ENCODE measurements at places on chromosomes 2 and 18.

GRCh38 chr2:48114256-48114655, 208.0 kb upstream of the FBXO11 start:
- no peak for DNase-seq

- DNase-seq: no peak
Observed at GRCh38 chr2:102622646-102623045, 3.3 kb downstream of the SLC9A2 start.

DNA sequence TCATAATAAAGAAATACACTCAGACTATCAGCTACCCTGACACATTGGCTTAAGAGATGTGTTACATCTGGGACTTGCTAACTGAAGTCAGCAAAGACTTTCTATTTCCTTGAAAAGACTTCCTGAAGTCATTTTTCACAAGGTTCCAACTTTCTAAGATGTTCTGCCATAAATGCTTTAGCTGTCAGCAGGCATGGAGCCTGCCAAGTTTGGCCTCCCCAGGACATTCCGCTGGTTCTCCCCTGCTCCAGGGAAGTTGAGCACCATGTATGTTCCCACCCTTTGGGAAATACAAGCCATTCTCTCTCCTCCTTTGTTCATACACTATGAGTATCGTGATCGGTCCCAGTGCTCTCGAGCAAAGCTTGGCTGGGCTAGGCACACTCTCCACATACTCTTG, 202.7 kb upstream of the CCDC68 start:
- no peak for DNase-seq

DNA sequence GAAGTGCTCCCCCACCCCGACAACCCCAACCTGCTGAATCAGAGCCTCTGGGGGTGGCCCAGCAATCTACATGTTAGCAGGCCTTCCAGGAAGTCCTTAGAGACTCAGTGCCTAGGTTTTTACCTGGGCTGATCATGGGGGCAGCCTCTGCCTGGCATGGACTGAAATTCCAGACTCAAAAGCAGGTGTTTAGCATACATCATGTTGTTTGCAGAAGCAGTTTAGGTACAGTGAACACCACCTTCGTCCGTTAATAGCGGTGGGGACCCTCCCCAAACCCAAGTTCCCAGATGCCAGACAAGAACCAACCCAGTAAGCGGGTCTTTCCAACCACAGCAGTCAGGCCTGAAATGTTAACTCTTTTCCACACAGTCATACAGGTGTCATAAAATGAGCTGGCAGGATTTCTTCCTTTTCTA, 26.4 kb upstream of the GALR1 start:
- DNase-seq: peak; percentile 18

DNA sequence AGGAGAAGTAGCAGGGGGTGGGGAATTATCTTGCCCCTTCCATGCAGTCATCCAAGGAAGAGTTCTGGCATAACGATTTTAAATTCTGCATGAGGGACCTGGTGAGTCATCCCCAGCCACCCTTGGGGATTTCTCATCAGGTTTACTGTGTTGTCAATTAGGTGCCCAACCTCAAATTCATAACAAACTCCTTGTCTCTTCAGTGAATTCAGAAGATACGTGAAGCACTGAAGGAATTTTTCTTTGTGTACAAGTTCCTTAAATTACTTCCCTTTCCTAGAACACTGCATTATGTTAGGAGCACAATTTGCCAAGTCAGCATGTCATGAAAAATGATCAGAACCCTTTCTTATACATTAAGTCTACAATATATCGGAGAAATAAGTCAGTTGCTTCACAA, 70.8 kb upstream of the NOSTRIN start:
- no peak for DNase-seq

DNA sequence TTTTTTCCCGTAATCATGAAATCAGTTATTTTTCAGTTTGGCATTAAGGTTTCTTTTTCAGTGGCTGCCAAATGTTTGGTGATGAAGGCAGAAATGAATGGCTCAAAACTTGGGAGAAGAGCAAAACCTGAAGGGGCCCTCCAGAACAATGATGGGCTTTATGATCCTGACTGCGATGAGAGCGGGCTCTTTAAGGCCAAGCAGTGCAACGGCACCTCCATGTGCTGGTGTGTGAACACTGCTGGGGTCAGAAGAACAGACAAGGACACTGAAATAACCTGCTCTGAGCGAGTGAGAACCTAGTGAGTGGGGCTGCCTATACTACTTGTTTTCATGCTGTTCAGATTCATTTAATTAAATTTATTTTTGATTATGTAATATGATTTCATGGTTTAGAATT, 29.2 kb upstream of the MSH2 start:
- DNase-seq: no peak

- DNase-seq: no peak
Observed at GRCh38 chr2:122251158-122251557, 495.7 kb downstream of the TSN start.

DNA sequence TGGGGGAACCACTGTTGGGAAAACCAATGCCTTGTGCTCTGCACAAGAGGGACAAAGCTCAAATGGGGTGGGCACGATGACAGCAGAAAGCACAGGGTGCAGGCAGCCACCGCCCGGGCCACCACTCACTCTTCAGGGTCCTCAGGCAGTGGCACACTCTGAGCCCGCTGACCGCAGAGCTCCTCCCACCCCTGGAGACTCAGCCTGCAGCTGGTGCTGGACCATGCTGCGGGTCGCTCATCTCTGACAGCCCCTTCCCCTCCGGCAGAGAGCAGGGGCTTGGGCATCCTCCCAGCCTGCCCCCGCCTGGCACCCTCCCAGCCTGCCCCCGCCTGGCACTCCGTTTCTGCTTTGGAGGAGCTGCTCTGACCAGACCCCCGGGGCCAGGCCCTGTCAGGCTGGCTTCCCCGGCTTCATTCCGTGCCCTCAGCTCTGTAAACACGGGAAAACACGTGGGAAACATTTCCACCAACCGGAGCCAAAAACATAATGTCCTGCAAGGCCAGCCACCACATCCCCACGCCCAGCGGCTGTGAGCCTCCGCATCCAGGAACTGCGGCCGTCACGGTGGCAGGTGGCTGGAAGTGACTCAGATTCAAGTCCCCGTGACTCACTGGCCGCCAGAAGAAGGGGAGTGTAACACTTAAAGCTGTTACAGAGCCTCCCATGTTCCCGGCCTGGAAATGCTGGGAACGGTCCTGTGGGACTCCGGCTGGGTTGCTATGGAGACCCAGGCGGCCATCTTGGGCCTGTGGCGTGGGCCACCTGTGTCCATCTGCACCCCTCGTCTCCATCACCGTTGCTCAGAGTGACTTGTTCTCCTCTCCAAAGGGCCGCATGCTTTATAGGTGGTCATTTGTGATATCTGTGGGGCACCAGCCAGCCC, 6.8 kb upstream of the SNED1 start:
- DNase-seq: no peak

- peak; percentile 7 for DNase-seq
Observed at GRCh38 chr2:180980943-180981911, 822 bp downstream of the UBE2E3 start.

- no peak for DNase-seq
Observed at GRCh38 chr18:40555914-40556313, 1399.1 kb upstream of the PIK3C3 start.

DNA sequence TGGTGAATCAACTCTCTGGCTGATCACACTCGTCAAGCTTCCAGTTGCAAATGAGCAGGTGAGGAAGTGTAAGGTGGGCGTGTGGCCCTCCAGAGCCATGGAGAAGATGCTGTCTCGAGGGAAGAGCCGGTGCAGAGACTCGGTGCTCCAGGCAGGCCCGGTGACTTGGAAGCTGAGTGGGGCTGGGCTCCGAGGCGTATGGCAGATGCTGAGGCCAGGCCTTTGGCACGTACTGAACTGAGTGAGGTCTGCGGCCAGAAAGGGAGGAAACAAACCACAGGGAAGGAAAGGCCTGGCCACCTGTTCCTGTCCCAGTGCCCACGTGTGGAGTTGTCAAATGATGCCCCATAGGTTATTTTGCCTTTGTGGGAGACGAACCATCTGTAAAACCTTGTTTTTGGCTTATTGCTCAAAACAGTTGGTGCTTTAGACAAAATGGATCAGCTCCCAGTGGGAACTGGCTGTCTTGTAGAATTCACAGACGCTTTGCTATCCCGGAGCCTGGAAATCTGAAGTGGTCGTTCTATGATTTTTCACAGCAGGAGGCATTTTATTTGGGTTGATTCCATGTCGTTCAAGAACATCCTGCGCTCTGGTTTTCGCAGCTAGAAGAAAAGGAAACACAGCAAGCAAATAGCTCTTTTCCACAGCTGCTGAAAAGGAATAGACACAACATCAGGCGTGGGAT, 117.5 kb upstream of the TMEM18 start:
- no peak for DNase-seq

- DNase-seq: no peak
Observed at GRCh38 chr2:41626936-41627335, 420.9 kb upstream of the PKDCC start.

DNA sequence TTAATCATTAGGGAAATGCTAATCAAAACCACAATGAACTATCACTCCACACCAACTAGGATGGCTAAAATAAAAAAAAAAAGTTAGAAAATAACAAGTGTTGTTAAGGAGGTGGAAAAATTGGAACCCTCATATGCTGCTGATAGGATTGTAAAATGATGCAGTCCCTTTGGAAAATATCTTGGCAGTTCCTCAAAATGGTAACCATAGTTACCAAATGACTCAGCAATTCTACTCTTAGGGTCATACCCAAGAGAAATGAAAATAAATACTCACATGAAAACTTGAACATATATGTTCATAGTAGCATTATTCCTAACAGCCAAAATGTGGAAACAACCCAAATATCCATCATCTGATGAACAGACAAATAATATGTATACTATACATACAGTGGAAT, 15.7 kb upstream of the ACVR2A start:
- no peak for DNase-seq

GRCh38 chr2:181235683-181236459, 221.3 kb upstream of the ITGA4 start:
- DNase-seq: no peak

DNA sequence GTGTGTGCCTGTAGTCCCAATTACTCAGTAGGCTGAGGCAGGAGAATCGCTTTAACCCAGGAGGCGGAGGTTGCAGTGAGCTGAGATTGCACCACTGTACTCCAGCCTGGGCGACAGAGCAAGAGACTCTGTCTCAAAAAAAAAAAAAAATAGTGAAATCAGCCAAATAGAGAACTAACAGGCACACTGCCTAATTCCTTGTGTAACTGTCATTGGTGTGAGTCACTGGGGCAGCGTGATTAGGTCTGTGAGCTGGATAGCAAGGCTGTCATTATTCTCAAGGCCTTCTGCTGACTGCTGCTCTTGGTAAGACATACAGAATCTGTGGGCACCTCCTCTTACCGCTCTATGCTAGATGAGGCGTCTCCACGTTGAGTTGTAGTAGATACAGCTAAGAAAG, 270.3 kb downstream of the NEDD4L start:
- DNase-seq: no peak

- DNase-seq: no peak
Observed at GRCh38 chr2:53827398-53828175, 32.2 kb downstream of the GPR75 start.

GRCh38 chr2:126750506-126750905, 94.5 kb downstream of the GYPC start:
- DNase-seq: no peak

GRCh38 chr2:24304631-24305030, 55.7 kb downstream of the ITSN2 start:
- DNase-seq: no peak

All from stimulated activated CD4-positive, alpha-beta T cell treated with anti-CD3 and anti-CD28 coated beads, Interleukin-2, amount 100 ng/mL, for 48 hours (primary cell).